ENCODE measurements at places on chromosomes 6 and 20. TPM values are rescaled to one million over a fixed set of nuclear protein-coding genes. Genes with fewer than 3 reads are reported as not detected.

ELOVL4 gene
- polyA plus RNA-seq: 3.7 TPM

CLDN20 gene
- polyA plus RNA-seq: 0.92 TPM

NTSR1 gene
- 1.4 TPM for polyA plus RNA-seq

FAM209A gene
- not detected for polyA plus RNA-seq

ADGRG6 gene
- polyA plus RNA-seq: 24.1 TPM

DNA sequence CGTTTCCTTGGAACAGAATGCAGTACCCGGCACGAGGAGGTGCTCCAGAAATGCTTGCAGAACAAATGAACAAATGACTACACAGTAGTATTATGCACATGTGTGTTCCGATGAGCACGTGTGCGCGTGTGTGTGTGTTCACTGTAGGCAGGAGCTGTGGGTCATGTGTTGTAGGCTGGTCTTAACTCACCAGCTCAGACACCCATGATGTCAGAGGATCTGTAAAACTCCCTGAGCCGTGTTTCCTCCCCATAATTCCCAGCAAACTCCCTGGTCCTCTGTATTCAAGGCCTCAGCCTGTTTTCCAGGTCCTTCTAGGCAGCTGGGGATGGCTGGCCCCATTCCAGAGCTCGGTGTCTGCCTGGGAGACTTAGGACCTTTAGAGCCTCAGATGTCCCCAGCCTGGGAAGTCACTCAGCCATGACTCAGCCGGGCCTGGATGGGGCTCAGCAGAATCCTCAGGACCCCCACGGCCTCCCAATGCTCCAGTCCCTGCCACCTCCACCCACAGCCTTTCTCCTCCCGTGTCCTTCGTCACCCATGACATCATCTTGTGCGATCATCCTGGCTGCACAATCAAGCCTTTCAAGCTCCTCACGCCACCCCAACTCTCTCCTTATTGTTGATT lies 475.0 kb upstream of the SULF2 start:
- DNase-seq: no peak

DNA sequence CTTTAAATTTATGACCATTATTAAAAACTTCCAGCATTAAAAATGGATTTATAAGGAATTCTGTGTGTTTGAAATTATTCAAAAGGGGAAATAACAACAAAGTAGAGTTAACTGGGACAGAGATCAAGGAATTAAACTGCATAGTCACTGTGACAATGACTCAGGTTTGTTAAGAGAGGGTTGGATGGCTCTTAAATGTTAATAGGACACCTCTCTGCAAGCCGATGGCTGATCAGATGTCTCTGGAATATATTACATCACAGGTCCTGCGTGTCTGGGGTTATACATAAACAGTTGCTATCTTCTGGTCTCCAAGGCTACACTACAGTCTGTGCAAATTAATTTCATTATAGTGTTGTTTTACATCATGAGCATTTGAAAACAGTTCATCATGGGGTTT lies 574.3 kb downstream of the COL12A1 start:
- DNase-seq: no peak

- DNase-seq: no peak
Measured at GRCh38 chr6:42771741-42772100, 10.1 kb upstream of the BICRAL start.

GRCh38 chr20:6559791-6560190 lies 207.7 kb upstream of the BMP2 start:
- no peak for DNase-seq

- DNase-seq: no peak
Measured at GRCh38 chr6:121442576-121442975, 7.1 kb downstream of the GJA1 start.

DNA sequence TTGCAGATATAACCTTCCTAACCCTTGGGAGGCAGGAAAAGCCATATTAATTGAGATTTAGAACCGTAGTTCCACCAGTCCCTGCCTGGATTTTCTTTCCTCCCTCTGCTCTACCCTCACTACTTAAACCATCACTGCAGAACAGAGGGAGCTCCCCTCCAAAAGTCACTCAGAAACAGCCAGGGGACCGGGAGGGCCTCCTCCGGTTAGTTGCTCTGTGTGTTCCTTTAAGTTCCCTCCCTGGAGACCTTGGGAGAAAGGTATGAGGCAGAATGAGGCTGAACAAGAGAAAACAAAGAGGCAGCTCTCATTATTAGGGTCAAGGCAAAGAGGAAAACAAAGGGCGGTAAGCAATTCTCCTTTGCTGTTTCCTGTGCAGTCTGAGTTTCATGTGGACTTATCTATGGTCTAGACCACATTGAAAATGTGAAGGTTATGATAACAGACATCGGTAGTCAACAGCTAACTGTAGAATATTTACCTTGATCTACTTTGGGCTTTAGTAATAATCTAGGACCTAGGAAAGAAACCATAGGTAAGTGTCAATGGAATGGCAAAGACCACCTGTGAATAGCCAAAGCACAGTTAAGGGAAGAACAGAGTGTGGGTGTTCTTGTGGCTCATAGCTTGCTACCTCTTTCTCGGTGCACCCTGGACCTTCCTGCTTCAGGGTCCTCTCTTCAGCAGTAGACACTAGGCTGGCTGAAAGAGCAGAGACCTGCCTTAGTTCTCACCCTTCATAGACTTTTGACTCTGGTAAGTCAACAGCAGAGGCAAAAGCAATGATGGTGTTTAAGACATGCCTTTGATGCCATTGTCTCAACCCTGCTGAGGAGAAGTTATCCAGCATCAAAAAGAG lies 250.9 kb upstream of the CITED2 start:
- no peak for DNase-seq

- DNase-seq: no peak
Measured at GRCh38 chr20:34736106-34736735, 32.1 kb downstream of the TP53INP2 start.

GRCh38 chr6:24959319-24959718 lies 23.6 kb upstream of the RIPOR2 start:
- no peak for DNase-seq

GRCh38 chr20:57199656-57200405 lies 66.6 kb downstream of the BMP7 start:
- no peak for DNase-seq

Measured in renal cortex interstitium (tissue), 15 donors.